ENCODE measurements at places on chromosomes 6 and 20.

- DNase-seq: no peak
These were observed 81.4 kb downstream of the ANKS1A start for GRCh38 chr6:34970488-34970887.

GRCh38 chr6:51350308-51350904 is 531.7 kb downstream of the TFAP2B start:
- DNase-seq: no peak

GRCh38 chr20:18802012-18802634 is 11.5 kb upstream of the SCP2D1 start:
- no peak for DNase-seq

DNA sequence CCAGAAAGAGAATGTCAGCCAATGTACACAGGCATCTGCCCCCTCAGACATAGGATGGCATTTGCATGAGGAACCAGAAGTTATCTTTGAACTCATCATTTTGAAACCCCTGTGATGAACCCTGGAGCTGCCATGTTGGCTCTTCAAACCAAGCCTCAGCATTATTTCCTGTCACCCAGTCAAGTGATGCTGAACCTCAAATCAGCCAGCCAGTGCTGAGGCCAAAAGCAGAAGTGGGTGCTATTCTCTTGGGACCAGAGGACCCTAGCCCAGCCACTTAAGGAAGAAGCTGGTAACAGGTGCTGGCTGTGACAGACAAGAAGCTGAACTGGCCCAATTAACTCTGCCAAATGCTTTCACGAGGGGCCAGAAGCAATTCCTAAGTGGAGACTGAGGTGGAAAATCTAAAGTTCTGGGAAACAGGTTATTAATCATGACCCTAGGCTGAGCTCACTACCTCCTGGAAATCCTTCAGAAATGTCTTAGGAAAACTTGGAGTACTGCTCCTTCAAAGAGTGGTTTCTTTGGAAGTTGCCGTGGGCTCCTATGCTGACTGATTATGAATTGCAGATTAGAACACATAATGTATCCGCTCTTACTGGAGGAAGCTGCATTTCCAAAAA is 4.0 kb downstream of the PKIG start:
- no peak for DNase-seq

DNA sequence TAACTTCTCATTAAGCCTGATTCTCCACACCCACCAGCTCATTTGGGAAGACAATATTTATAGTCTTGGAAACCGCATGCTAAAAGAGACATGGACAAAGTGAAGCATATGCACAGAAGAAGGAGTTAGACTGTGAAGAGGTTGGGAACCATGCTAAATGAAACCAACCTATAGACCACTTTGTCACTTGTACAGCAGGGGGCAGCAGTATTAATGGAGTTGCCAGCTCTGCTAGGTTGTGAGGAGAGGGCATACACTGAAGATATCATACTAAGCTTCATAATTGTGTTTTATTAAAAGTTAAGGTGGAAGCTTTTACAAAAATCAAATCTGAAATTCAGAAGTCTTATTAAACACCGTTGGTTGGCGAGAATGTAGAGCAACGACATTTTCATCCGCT is 38.3 kb upstream of the HMGCLL1 start:
- no peak for DNase-seq

DNA sequence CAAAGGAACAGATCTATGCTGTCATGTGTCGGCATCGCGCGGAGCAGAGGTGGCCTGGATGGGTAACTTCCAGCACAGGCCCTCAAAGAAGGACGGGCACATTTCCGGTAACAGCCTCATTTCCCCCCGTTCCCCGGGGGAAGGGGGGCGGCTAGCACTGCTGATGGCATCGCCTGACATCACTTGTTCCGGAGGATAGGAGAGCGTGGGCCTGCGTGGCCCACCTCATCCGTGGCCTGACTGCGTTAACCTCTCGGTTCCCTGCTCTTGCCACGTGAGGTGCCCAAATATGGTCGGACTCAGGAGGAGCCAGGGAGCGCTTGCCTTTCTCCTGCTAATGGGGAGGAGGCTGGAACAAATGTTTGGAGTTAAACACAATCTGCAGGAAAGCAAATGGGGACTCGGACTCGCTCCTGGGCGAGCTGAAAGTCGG is at the start of gene AKAP12:
TSS of gene AKAP12 (plus strand) at position 365 of the 433 bp plus-strand sequence. CDS start 596 bp downstream, outside the sequence.
- no peak for DNase-seq

- DNase-seq: no peak
These were observed 11.0 kb downstream of the DHX35 start for GRCh38 chr20:38973107-38973506.

GRCh38 chr6:56380476-56380875 is 133.1 kb upstream of the COL21A1 start:
- DNase-seq: no peak

GRCh38 chr6:88650029-88650619 is 313.3 kb downstream of the RNGTT start:
- DNase-seq: no peak

DNA sequence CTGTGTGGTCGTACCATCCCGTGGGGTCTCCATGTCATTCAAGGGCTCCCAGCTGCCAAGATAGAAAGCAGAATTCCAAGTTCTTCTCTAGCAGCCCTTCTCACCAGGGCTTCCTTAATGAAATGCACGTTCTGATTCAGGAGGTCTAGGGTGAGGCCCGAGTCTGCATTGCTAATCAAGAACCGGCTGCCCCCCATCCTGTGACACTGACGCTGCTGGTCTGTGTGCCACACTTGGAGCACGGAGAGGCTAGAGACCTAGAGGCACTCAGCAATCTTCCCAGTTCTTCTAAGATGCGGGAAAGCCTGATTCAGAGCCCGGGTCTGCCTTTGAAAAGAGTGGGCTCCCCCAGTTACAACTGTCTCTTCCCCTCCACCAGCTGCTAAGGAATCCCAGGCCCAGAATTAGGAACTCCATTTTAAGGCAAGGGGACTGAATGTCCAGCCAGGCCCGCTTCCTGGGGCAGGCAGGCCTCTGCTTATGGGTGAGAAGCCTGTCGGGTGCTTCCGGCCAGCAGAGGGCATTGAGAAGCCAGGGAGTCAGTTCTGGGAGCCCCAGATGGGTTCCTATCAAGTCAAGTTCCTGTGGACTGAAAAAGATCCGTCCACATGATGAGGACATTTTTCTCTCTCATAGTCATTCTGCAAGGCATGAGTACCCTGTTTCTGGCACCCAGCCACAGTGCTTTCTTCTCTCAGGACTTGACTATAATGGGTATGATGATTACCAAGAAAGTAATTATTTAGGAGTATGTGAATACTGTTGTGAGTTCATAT is 69.8 kb upstream of the RIN2 start:
- no peak for DNase-seq

- no peak for DNase-seq
These were observed 7.8 kb downstream of the E2F3 start for GRCh38 chr6:20409427-20409971.

- DNase-seq: no peak
These were observed 152.5 kb downstream of the MRPL14 start for GRCh38 chr6:43974643-43975230.

- DNase-seq: no peak
These were observed 144.4 kb upstream of the AKIRIN2 start for GRCh38 chr6:87846434-87846833.

DNA sequence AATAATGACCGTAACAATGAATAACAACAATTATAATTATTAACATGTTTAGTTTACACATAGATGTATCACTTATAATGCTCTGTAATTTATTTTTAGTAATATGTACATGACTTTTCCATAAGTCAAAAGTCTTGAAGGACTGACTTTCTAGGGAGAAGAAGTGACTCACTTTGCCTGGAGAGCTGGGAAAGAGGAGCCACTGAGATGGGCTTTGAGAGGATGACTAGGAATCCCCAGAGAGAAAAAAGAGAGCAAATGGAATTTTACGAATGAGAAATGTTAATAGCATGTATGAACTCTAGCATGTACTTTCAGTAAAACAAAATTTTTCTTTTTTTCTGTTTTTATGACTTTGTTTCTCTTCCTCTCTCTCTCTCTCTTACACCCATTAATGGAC is 67.8 kb upstream of the RALY start:
- no peak for DNase-seq

DNA sequence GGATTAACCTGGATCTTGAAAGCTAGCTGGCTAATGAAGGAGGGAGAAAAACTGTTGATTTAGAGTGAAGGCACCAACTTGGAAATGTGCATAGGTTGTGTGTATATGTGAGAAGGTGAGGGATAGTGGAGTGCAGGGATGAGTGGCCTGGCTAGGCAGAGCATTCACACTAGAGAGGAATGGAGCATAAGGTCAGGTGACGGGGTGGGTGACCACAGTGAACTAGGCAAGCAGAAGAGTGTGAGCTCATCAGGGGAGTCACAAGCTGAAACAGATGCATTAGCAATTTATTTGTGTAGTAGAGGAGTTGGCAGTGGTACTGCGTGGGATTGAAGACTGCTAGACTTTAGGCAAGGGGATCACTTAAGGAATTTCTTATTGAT is 10.5 kb downstream of the ANKRD66 start:
- no peak for DNase-seq

GRCh38 chr6:27138406-27138805 is 109.1 kb upstream of the PRSS16 start:
- DNase-seq: no peak

- no peak for DNase-seq
These were observed 39.9 kb downstream of the EDN3 start for GRCh38 chr20:59340201-59340885.

DNA sequence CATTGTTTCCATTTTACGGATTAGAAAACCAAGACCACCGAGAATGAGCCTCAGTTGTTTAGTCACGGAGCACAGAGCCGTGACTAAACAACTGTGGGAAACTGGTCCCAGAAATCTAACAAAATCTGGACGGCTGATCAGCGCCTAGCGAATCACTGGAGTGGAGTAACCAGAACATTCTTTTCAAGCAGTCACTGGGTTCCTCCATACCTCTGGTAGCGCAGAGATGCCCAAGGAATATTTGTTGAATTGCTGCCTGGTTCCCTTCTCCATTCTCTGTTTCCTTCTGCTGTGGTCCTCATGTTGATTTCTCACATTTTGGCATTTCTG is 62.0 kb downstream of the GPX5 start:
- DNase-seq: no peak

- no peak for DNase-seq
These were observed 101.1 kb upstream of the RREB1 start for GRCh38 chr6:7006515-7007191.

DNA sequence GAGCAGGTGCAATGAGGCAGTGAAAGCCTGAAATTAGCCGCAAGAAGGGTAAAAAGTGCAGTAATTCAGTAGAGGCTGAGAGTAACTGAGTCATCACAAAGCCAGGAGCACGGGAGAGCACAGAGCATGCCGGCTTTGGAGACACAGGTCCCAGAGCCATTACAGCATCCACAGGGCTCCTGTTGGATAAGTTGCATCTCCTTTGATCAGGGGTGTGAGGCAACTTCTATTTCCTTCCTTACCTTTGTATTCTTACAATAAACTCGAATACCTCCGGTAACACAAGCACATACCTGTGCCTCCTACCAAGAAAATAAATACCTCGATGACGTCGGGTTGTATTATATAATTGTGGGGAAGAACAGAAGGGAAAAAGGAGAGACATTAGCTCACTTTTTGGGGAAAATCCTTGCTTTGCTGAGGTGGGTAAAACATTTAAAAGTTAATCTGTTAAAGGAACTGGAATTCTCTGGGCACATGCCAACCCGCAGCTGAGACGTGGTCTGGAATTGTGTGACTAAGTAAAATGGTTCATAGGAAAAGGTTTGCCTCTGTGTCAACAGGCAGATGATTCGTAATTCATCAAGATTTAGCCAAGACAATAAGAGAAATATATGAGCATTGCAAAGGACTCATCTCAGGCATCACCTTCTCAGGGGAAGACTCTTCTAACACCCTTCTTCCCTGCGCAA is 360.7 kb upstream of the ZFP64 start:
- DNase-seq: no peak

DNA sequence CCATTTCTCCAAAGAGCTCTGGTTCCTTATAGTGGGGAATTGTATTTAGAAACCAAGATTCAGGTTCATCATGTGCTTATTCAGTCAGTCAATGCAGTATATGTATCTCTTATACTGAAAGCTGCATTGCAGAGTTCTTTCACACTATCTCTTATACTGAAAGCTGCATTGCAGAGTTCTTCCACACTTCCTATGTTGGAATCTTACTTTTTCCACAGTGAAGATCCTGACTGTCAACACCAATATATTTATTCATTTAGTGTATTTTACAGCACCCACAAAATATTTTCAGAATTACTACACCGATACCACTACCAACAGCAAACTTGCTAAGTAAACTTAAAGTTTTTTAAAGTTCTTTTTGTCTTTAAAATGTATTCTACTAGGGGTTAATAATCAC is 349.3 kb upstream of the MMS22L start:
- no peak for DNase-seq

- DNase-seq: no peak
These were observed 13.0 kb upstream of the MUC22 start for GRCh38 chr6:30997301-30997700.

DNA sequence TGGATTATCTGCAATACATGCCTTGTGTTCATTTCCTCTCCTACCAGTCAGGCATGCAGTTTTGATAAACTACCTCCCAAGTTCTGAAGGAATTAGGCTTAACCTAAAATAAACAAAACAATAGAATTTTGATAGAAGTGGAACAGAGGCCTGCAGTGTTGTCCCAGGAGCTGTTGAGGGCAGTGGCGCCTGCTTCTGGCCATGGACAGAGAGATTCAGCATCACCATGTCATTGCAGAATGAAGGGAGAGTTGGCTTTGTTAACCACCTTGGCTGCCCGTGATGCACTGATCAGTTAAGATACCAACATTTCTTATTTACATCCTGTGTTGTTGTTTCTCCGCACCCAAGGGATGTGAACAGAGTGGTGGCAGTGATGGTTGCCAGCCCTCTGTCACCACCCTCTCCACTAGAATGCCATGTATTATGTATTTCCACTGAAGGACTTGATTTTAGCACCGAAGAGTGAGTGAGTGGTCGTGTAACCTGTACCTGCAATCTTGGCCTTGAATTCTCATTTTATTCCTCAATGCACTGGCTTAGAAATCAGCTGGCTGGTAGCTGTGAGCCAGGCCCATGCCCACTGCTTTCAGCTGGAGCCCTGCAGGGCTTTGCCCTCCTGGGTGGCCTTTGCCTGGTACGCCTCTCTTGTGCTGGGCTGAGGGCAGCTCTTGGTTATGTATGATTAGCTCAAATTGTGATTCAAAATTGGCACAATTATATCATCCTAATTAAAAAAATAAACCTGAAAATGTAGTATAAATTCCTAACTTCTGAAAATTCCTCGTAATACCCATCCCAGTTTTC is 56.5 kb downstream of the SHLD1 start:
- no peak for DNase-seq
